ENCODE measurements at places on chromosomes 12 and 14.

DNA sequence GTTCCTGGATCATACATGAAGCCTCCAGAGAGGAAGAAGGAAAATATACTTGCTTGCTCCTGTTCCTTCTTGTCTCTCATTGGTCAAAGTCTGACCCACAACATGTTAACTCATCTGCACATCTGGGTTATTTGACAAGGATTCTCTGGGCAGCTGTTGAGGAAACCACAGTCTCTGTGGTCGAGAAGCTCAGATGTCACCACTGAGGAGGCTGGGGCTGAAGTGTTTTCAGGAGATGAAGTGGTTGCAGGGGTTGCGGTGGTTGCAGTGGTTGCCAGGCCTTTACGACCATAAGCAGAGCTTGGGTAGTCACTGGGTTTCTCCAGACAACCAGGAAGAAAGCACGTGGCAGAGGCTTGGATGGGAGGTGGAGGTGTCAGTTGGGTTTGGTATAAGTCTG is 265.0 kb upstream of the LRIG3 start:
- no peak for DNase-seq

GRCh38 chr12:46556819-46557524 is 184.4 kb upstream of the SLC38A2 start:
- no peak for DNase-seq

GRCh38 chr14:101586531-101587430 is 25.5 kb downstream of the DIO3 start:
- no peak for DNase-seq

DNA sequence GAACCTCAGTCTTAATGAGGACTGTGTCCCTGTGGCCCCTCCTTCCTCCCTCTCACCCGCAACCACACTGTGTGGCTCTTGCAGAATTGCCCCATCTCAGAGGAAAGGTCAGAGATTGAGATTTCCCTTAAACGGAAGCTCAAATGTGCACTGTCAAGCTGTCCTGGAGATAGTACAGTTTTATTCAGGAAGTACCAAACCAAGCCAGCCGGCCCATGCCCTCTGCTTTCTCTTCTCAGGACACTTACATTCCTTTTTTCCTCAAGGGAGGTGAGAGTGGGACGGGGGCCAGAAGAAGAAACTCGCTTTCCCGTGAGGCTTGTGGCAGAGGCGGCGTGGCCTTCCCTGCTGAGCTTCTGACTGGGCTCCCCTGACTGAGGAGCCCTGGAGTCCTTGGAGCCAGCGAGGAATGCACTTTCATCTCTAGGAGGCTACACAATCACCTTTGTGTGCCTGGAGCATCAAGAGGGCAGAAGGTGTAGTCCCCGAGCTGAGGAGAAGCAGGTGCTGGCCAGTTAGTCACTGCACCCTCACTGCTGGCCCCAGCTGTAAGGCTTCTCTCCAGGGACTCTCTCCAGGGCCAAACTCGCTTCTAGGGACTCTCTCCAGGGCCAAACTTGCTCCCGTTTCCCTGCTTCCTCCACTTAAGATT is 24.1 kb upstream of the ATP2A2 start:
- no peak for DNase-seq

DNA sequence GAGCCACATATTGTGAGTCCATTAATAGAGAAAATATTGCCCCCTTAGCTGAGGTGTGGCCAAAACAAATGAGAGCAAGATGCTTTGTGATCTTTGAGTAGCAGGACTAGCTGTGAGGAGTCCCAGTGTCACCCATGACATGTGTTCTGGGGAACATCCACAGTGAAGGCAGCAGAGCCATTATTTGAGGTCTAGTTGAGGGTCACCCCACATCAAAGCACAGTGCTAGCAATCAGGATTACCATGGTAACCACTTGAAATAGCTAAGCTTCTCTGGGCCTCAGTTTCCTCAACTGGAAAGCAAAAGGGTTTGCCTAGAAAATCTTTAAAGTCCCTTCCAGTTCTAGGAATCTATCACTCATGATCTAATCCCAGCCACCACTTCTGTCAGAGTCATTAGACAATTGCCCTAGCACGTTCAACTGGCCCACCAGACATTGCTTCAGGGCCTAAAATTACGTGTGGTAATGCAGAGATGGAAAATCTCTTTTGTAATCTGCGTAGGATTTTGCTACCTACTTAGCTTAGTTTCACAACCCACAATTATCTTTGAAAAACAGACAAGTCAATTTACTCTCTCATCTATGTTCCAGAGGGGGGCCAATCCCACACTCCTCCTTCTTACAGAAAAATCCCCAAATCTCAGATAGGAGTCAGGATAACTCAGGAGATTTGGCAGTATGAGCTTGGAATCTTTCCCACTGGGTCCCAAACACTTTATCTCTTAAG is 251.2 kb upstream of the EGLN3 start:
- DNase-seq, result no peak

DNA sequence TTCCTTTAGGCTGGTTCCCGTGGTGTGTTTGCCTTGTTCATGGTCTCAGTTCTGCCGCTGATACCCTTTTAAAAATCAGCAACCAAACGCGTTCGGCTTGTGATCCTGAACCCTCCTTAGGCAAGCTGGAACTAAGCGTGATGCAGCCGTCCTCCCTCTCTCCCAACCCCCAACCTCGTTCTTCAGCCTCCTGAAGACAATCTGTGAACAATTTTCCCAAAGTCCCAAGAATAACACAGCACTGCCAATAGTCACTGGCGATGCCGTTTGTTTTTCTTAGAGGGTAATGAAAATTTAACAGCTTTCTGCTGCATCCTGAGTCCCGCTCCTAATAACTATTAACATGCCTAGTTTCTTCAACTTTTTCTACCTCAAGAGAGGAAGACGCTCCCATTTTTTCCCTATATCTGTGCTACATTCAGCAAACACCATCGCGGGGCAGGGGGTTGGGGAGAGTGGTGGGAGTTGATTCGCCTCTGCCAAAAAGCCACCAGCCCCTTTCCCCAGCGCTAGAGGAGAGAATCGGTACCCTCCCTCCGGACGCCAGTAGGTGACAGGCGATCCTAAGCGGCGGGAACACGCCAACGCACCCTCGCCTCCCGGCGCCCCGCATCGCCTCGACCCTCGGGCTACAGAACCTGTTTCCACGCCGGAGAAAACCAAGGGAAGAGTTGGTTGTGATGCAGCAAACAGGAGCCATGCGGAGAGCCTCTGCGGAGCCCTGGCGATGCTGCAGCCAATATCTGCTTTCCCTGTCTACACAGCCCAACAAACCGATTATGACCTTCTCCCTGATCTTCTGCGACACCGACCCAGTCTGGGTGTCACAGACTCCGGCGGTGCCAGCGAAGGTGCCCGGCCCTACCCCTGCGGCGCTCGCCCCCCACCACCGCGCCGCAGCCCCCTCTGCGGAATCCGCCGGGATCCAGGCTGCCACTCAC is 752 bp downstream of the PRICKLE1 start:
- DNase-seq, result peak; percentile 22

DNA sequence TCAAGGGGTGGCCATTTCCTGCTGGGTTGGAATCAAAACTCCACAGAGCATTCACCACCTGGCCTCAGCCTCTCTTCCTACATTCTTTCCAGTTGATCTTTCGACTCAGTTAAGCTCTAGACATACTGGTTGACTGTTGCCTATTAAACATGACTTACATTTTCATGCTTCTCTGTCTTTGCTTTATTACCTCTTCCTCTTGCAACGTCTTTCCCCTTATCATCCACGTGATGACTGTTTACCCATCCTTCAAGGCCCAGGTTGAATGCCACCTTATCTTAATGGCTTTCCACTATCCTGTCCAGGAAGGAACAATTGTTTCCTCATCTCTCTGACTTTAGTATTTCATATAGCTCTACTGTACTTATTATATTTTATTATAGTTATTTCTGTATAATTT is 24.4 kb upstream of the CCDC175 start:
- DNase-seq, result no peak

GRCh38 chr14:32666308-32666707 is 272.4 kb upstream of the NPAS3 start:
- DNase-seq, result no peak

DNA sequence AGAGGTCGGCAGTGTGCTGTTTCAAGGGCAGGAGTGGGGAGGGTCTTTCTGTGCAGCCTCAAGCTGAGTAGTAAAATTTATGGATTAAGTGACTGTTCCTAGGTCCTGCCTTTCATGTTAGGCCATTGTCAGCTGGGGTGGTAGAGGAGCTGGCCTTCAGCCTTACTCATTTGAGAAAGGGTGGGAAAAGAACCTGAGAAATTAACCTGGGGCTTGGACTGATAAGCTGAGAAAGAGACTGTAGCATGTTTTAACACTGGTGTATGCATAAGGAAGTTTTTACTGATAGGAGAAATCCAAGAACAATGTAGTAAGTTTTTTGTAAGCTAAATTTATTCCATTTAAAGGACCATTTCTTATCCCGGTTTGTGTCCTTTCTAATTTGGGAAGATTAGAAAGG is 20.7 kb downstream of the IFT43 start:
- no peak for DNase-seq

GRCh38 chr12:114406316-114406983 is 506 bp upstream of the TBX5 start:
- DNase-seq, result no peak

DNA sequence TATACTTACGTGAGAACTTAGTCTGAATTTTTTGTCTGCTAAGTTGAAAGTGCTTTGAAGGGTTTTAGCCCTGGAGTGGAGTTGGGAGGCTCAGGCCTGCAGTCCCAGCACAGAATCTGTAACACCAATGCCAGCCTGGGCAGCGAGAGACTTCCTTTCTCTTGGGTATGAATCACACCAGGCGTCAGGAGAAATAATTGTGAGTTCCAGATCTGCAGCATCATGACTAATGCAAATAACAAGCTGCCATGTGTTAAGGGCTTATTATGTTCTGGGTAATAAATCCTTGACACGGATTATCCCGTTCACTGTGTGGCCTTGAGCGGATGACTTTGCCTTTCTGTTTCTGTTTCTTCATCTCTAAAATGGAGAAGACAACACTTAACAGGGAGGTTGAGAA is 70.6 kb downstream of the B4GALNT3 start:
- no peak for DNase-seq

DNA sequence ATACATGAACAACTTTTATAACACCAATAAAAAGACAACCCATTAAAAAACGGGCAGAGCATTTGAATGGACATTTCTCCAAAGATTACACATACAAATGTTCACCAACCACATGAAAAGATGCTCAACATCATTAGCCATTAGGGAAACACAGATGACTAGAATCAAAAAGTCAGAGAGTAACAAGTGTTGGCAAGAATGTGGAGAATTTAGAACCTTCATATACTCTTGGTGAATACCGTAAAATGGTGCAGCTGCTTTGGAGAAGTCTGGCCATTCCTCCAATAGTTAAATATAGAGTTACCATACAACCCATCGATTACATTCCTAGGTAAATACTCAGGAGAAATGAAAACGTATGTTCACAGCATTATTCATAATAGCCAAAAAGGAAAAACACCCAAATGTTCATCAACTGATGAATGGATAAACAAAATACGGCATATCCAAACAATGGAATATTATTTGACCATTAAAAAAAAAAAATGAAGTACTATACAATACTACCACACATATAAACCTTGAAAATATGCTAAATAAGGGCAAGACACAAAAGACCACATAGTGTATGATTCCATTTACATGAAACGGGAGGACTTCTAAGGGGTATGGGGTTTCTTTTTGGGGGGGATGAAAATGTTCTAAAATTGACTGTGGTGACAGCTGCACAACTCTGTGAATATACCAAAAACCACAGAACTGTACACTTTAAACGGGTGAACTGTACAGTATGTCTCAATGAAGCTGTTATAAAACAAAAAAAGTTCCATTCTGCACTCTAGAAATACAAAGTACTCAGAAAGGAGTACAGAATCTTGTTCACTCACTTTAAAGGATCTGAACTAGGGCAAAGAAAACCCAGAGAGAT is 3.2 kb downstream of the CORO1C start:
- no peak for DNase-seq

DNA sequence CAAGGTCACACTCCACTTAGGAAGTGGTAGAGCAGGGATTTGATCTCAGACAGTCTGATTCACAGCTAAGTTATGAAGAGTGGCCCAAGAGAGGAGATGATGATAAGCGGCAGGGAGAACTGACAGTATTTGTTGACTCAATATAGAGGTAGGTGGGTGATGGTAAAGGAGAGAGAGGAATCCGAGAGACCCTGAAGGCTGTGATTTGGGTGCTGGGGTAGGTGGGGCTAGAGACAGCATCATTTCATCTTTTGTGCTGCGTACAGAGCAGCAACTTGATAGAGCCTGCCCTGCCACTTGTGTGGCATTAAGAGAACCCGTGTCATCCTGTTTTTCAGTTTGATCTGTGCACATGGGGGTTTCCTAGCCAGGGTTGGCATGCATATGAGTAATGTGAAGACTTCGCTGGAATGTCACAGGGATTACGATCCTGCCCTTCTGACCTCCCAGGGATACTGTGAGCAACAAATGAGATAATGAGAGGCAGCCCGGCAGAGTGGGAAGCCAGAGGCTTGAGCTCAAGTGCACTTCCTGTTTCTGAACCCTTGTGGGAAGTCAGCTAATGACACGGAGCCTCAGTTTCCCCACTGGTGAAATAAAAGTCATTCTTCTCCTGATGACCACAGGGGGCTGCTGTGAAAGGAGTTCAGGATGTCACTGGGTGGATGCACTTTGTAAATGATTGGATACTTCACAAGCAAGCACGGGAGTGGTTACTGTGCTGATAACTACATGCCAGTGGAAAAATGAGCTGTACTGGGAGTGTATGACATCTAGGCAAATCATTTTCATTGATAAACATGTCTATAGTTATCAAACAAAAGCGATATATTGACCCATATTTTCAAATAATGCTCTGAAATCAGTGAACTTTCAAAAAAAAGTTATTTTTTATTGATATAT is 59.5 kb upstream of the IGF1 start:
- DNase-seq, result no peak

- DNase-seq, result no peak
Observed at GRCh38 chr12:11581179-11581755, 68.2 kb upstream of the ETV6 start.

DNA sequence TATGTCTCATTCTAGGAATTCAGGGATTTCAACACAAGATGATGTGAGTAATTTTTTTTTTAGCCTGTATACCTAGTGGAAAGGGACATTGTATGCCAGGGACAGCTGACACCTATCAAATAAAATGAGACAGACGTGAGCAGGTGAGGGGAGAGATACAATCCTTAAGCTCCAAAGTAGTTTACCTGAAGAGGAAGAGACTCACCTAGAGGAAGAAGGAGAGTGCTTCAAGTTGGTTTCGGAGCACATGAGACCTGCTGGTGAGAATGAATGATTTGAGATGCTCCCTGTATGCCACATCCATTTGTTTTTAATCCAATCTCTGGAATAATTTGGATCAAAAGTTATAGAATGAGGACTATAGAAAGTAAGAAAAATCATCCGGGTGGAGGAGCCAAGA is 915.4 kb upstream of the FBXO33 start:
- no peak for DNase-seq

GRCh38 chr12:9349888-9350885 is 142.0 kb upstream of the PZP start:
- DNase-seq, result no peak

DNA sequence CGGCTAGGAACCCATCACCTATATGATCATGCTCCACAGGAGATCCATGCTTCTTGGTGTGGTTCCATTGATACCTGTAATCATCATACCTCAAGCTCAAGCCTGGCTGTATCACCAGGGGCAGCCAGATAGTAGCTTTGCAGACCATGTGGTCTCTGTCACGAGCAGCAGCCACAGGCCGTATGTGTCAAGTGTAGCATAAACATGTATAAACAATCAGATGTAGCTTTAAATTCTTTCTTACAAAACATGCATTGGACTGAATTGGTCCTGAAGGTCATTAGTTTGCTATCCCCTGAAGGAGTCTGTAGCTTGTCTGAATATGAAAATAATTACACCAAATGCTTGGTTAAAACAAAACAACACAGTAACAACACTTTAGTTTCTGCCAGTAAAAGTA is 1223.2 kb upstream of the TMEM132C start:
- DNase-seq, result no peak

Data from activated B cell treated with CpG ODN at 0.5 μM for 24 hours (primary cell).